ENCODE measurements at places on chromosomes 4 and X.
A peak's percentile ranks its signal among the peaks of the same experiment; 100 is the strongest.

DNA sequence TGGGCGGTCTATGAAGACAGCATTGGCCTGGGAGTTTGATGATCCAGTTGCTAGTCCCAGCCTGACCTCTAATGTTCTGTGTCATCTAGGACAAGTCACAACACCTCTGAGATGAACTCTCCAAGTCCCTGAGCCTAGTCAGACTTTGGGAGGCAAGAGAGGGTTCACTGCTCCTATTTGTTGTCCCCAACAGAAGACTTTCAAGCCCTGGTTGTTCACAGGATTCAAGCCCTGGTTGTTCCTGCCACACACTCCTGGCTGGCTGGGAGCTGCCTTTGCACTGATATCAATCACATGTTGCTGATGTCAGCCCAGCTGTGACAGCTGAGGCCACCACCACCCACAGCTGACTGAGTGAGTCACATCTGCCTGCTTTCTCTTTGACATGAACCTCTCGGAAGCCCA lies 253.2 kb upstream of the RASGEF1B start:
- DNase-seq: no peak

- DNase-seq: no peak
Observed at GRCh38 chrX:8760021-8760420, 28.1 kb upstream of the ANOS1 start.

- no peak for DNase-seq
Observed at GRCh38 chr4:1290165-1290977, 680 bp downstream of the MAEA start.

DNA sequence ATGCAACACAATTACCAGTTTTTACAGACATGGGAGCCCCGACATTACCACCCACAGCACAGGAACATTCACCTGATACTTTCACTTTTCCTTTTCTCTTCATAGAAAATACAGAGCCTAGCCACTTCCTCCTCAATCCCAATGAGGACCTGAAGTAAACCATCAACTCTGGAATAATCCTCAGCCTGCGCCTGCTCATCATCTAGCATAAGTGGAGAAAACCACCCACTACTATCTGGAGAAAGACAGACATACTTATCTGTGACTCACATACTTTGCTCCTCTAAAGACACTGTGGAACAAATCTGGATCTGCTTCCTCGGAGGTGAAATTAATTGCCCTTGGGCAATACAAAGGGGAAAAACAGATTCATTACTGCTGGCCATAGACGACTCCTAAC lies 47.8 kb downstream of the ZCCHC13 start:
- no peak for DNase-seq

GRCh38 chr4:85747882-85748491 lies 273.0 kb downstream of the ARHGAP24 start:
- peak; percentile 15 for DNase-seq

DNA sequence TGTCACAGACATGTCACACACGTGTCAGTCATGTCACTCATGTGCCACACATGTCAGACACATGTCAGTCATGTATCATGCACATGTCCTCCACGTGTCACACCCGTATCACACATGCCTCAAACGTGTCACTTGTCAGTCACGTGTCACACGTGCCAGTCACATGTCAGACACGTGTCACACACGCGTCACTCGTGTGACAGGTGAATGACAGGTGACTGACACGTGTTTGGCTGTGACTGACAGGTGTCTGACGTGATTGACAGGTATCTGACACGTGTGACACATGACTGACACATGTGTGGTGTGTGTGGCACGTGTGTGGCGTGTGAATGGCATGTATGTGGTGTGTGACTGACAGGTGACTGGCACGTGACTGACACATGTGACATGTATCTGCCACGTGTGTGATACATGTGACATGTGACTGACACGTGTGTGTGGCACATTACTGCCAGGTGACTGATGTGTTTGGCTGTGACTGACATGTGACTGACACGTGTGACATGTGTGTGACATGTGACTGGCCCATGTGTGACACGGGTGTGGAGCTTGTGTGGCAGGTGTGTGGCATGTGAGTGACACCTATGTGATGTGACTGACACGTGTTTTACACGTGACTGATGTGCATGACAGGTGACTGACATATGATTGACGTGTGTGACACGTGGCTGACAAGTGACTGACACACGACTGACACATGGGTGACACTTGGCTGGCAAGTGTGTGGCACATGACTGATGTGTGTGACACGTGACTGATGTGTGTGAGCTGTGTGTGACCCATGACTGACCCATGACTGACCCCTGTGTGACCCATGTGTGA lies 90.7 kb upstream of the GPC3 start:
- DNase-seq: no peak
